ENCODE measurements at places on chromosomes 5 and 9. TPM values are rescaled to one million over a fixed set of nuclear protein-coding genes. Genes with fewer than 3 reads are reported as not detected.

The RPP25L gene
- total RNA-seq, result 45.8 TPM

The HAVCR1 gene
- not detected for total RNA-seq

The N4BP3 gene
- 4.5 TPM for total RNA-seq

The C8G gene
- 0.79 TPM for total RNA-seq

The SLIT3 gene
- total RNA-seq, result 1.7 TPM

The GPX3 gene
- total RNA-seq, result 79.0 TPM

The OR1Q1 gene
- not detected for total RNA-seq

The PDE6A gene
- not detected for total RNA-seq

All from bronchial epithelial cell (primary cell).